ENCODE measurements at places on chromosomes 1 and 21.

DNA sequence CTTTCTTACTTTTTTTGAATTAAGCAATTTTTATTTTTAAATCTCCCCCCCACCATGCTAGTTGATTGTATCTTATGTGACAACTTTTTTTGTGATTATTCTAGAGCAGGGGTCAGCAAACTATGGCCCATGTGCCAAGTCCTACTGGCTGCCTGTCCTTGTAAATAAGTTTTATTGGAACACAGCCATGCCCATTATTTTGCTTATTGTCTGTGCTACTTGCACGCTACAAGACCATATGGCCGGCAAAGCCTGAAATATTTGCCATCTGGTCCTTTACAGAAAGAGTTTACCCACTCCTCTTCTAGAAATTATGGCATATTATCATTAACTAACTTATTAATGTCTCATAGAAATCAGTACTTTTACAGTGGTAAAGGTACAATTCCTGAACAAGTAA, 51.7 kb downstream of the AK5 start:
- DNase-seq: no peak

DNA sequence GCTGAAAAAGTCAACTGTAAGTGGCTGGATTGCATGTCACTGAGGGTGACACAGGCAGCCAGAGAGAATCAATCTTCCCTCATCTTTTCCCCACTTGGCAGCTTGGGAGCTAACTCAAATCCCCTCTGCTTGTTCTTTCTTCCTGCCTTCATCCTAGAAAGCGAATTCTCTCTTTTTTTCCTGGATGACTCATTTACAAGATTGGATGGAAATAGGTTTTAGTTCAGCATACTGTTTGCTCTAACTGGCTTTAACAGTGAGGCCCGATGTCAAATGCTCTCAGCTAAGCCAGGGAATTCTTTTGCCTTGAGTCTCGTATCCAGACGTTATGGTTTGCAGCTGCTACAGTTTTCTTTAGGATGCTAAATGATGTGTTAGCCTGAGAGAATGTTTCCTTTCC, 72.7 kb downstream of the HUNK start:
- no peak for DNase-seq

DNA sequence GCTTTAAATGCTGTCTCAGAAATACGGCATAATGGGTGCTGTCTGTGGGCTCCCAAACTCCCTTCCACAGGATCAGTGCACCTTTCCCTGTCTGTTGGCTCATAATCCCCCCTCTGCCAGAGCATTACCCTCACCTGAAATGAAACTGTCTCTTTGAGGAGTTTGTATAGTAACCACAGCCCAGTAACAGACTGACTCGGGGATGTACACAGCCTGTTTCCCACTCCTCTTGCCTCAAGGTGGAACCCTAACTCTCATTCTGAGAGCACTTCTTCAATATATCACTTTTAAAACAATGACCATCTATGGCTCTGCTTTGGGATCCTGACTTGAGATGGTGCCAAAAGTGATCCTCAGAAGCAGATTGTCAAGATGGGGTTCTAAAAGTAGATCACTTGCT, 332.5 kb downstream of the AMY1C start:
- no peak for DNase-seq

- DNase-seq: no peak
These were observed 56.0 kb downstream of the OLFML3 start for GRCh38 chr1:114035304-114035700.

DNA sequence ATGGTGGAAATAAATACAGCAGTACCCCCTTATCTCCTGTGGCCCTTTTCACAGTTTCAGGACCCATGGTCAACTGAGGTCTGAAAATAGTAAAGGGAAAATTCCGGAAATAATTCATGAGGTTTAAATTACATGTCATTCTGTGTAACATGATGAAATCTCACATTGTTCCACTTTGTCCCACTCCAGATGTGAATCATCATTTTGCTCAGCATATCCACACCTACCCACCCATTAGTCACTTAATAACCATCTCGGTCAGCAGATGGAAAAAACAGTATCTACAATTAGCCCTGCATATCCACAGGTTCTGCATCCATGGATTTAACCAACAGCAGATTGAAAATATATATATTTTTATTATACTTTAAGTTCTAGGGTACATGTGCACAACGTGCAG, 86.9 kb upstream of the GORAB start:
- DNase-seq: no peak

DNA sequence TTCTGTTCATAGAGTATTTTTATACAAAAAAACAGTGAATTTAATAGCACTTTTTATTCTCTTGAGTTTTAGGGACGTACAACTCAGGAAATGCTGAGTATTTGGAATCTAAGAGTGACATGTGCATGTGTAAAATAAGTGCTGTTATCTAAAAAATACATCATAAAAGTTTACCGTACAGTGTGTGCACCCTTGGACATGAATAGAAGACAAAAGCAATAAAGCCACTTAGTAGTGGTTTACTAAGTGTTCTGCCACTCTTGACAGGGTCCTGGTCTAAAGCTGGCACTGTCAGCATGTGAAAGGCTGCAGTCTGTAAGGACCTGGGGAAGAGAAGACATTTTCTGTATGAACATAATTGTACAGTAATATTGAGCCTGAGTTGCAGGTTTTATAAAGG, 51.0 kb downstream of the LAMC1 start:
- DNase-seq: no peak

DNA sequence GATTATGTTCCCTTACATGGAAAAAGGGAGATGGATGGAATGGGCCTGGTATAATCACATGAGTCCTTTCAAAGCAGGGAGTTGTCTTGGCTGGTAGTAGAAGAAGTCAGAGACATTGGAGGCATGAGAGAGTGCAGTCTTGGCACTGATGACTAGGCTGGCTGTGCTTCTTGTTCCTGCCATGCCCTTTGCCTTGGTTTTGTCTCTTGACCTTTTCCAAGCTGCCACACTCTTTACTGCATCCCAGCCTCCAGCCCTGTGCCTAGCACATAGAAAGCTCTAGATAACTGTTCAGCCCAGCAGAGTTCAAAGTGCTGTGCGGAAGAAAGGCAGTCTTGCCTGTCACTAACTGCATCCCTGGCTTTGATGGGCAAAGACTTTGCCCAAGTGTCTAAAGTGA, 412.6 kb downstream of the PRDM2 start:
- DNase-seq: no peak

- no peak for DNase-seq
These were observed 364.9 kb downstream of the PRDM2 start for GRCh38 chr1:14064649-14065442.

DNA sequence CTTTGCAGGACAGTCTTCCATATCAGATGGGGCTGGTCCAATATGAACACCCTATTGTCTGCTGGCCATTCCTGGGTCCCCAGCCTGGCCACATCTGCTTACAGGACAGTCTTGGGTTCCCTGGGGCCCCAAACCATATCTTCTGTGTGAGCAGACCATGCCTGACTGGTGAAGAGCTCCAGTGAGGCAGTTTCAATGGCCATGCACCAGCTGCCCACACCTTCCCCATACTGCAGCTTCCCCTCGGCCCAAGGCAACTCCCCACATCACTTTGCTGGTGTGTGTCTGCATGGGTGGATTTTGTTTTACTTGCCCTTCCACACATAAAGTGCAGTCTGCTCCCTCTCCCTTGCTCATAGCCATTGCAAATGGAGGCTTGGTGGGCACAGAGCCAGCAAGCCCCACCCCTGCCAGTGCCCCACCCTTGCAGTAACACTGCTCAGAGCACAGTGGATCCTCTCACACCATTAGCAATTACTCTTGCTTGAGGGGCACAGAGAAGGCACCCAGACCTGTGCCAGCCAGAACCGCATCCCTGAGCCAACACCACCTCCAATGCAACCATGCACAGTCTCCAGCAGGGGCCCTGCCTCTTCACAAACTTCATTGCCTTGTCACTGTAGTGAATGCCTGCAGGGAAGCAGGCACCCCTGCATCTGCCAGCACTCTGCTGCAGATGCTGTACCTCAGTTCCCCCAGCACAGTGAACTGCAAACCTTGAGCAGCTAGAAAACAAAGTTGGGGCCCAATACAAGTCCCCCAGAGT, 474.5 kb upstream of the BEND5 start:
- no peak for DNase-seq

GRCh38 chr1:112369392-112370285, 26.4 kb upstream of the CTTNBP2NL start:
- peak; percentile 18 for DNase-seq

- no peak for DNase-seq
These were observed 32.1 kb upstream of the APOBEC4 start for GRCh38 chr1:183685112-183685713.

- no peak for DNase-seq
These were observed 1.8 kb downstream of the RAB13 start for GRCh38 chr1:153984123-153984894.

- DNase-seq: no peak
These were observed 98.5 kb upstream of the COL6A1 start for GRCh38 chr21:45883090-45883489.

- no peak for DNase-seq
These were observed 24.2 kb downstream of the NCF2 start for GRCh38 chr1:183566026-183566425.

GRCh38 chr1:29269382-29269781, 33.1 kb downstream of the PTPRU start:
- DNase-seq: no peak

- DNase-seq: no peak
These were observed 147.0 kb downstream of the PLPP3 start for GRCh38 chr1:56432166-56432971.

DNA sequence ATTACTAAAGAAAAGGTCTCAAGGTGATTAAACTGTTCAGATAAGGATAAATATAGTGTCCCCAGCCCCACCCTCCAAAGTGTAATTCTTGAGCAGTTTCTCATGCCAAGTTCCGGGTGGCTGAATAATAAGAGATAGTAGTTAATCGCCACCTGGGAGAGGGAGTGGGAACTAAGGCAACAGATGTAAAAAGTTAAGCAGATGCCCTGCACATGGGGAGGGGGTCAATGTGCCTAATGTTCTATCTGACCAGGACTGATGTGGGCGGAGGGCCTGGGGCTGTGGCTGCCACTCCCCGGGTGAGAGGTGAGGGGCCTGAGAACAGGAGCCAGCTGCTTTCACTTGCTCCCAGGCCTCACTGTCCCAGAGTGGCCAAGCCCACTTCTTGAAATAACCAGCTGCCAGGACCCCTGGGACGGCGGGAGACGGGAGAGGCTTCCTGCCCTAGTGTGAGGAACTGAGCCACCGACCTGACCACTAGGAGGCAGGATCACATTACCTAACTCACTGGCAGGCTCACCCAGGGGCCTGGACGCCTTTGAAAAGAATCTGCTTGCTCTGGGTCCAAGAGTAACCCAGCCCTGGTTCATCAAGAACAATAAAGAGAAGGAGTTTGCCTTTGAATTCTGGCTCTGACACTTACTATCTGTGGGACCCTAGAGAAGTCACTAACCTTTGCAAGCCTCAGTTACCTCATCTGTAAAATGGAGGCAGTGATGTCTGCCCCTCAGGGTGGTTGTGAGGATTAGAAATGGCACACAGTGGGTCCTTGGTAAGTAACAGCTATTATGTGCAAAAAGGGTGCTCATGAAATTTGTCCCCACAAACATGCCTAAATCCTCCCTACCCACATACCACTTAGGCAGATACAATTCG, 179.2 kb downstream of the ATG4C start:
- no peak for DNase-seq

- no peak for DNase-seq
These were observed 89.1 kb upstream of the WDR26 start for GRCh38 chr1:224523676-224524075.

DNA sequence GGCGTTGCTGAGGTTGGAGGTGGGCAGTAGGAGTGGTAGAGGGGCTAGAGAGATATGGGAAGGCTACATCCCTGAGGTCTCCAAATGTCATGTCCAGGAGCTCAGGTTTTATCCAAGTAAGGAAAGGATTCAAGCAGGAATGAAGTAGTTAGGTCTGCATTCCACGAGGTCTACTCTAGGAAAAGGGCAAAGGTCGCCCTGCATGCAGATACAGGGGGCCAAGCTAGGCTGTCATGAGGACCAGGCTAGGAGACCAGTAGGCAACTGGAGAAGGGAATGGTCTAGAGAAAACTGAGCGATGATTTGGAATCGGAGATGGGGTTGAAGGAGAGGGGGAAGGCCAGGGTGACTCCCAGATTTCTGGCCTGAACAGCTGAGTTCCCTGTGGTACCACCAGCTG, 48.7 kb downstream of the IRF2BP2 start:
- DNase-seq: no peak

- DNase-seq: no peak
These were observed 71.3 kb upstream of the S1PR1 start for GRCh38 chr1:101165532-101165931.

DNA sequence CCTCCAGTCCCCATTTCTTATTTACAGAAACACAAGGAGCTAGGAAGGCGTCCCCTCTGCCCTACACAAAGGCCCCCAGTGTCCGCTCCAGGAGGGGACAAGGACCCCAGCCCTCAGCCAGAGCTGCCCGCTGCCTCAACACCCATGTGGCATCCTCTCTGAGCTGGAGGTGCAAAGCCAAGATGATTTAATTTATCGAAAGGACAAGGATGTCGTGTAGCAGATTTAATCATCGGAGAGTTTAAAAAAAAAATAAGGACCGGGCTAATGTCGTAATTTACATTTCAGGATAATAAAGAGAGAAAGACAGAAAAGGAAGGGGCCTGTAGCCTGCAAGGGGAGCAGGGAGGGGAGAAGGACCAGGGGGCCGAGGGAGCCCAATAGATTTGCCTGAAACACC, 68.3 kb upstream of the CASZ1 start:
- DNase-seq: no peak

GRCh38 chr1:8962812-8963530, 17.3 kb downstream of the CA6 start:
- no peak for DNase-seq

GRCh38 chr1:24126018-24126671, 14.2 kb upstream of the MYOM3 start:
- no peak for DNase-seq

GRCh38 chr1:95068956-95069709, 3.6 kb downstream of the ALG14 start:
- no peak for DNase-seq

GRCh38 chr1:172781513-172782140, 122.7 kb downstream of the FASLG start:
- DNase-seq: no peak

- no peak for DNase-seq
These were observed 801 bp downstream of the TRAF5 start for GRCh38 chr1:211327346-211327921.

GRCh38 chr1:9875636-9876000, 34.5 kb downstream of the CTNNBIP1 start:
- DNase-seq: no peak

- DNase-seq: no peak
These were observed 26.9 kb upstream of the DDR2 start for GRCh38 chr1:162605225-162605927.

GRCh38 chr1:193111641-193112090, 6.5 kb upstream of the GLRX2 start:
- no peak for DNase-seq

GRCh38 chr1:54679706-54680105, 36.0 kb upstream of the TTC4 start:
- DNase-seq: no peak

- DNase-seq: no peak
These were observed 175.3 kb downstream of the USH2A start for GRCh38 chr1:216247937-216248336.

Measured in NCI-H1417 treated with DMSO at 0.1 percent for 48 hours (cell line).